ENCODE measurements at places on chromosomes 7 and 10. TPM values are rescaled to one million over a fixed set of nuclear protein-coding genes. Genes with fewer than 3 reads are reported as not detected.

- H3K27me3 ChIP-seq, result no peaks in the 10 kb centered on the region
- peaks cover 34% of the 10 kb centered on the region for H3K4me1 ChIP-seq
- peak overlapping the region; percentile 88 for H3K27ac ChIP-seq
- peaks cover 4% of the 10 kb centered on the region for H3K36me3 ChIP-seq
Observed at GRCh38 chr10:110903280-110904278, 15.4 kb downstream of the BBIP1 start.

Gene INHBA
- total RNA-seq, result 0.12 TPM

- DNase-seq, result no peak
- peaks cover 56% of the 10 kb centered on the region for H3K27me3 ChIP-seq
- H3K4me1 ChIP-seq, result no peaks in the 10 kb centered on the region
- no peak overlapping the region for H3K4me3 ChIP-seq
- H3K36me3 ChIP-seq, result no peaks in the 10 kb centered on the region
Observed at GRCh38 chr10:33279811-33280602, 54.5 kb downstream of the NRP1 start.

DNA sequence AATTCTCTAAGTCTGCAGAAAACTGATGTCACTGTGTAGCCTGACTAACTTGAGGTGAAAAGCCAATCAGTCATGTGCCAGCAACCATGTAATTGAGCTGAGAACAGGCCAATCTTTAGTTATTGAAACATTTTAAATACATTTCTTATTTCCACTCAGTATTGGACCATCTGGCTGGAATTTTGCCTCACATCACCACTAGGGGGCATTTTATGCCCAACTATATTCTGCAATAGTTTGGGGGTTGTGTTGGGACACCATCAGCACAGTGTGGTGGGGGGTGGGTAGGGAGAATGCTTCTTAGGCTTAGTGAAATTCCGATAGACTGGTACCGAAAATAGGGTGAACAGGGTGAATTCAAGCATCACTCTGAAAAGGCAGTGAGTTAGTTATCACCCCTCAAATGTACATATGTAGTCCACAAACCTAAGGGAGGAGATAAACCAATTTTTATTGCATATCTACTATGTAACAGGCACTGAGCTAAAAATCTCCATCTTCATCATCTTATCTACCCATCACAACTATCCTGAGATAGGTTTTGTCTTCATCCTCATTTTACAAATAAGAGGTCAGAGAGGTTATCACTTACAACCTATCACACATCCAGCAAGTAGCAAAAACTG lies 17.8 kb downstream of the NPSR1 start:
- no peak for DNase-seq
- no peaks in the 10 kb centered on the region for H3K36me3 ChIP-seq
- H3K27me3 ChIP-seq, result peaks cover 6% of the 10 kb centered on the region
- no peak overlapping the region for H3K4me3 ChIP-seq
- no peaks in the 10 kb centered on the region for H3K4me1 ChIP-seq
- H3K27ac ChIP-seq, result no peak overlapping the region

- no peak for DNase-seq
- H3K4me1 ChIP-seq, result peaks cover 2% of the 10 kb centered on the region
- H3K27me3 ChIP-seq, result no peaks in the 10 kb centered on the region
- peaks cover 5% of the 10 kb centered on the region for H3K36me3 ChIP-seq
- H3K4me3 ChIP-seq, result no peak overlapping the region
Observed at GRCh38 chr10:73717556-73717955, 19.6 kb upstream of the AGAP5 start.

Gene SEMA4G
- 2.5 TPM for total RNA-seq

DNA sequence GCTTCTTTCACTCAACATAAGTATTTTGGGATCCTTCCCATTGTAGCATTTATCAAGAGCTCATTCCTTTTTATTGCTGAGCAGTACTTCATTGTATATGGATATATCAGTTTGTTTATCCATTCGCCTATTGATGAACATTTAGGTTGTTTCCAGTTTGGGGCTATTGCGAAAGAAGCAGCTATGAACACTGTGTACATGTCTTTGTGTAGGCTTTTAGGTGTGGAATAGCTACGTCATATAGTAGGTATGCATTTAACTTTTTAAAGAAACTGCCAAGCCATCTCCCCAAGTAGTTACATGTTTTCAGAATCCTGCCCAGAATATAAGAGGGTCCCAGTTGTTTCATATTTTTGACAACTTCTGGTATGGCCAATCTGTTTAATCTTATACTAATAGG lies 468.1 kb downstream of the IPMK start:
- H3K27me3 ChIP-seq, result no peaks in the 10 kb centered on the region
- DNase-seq, result no peak

DNA sequence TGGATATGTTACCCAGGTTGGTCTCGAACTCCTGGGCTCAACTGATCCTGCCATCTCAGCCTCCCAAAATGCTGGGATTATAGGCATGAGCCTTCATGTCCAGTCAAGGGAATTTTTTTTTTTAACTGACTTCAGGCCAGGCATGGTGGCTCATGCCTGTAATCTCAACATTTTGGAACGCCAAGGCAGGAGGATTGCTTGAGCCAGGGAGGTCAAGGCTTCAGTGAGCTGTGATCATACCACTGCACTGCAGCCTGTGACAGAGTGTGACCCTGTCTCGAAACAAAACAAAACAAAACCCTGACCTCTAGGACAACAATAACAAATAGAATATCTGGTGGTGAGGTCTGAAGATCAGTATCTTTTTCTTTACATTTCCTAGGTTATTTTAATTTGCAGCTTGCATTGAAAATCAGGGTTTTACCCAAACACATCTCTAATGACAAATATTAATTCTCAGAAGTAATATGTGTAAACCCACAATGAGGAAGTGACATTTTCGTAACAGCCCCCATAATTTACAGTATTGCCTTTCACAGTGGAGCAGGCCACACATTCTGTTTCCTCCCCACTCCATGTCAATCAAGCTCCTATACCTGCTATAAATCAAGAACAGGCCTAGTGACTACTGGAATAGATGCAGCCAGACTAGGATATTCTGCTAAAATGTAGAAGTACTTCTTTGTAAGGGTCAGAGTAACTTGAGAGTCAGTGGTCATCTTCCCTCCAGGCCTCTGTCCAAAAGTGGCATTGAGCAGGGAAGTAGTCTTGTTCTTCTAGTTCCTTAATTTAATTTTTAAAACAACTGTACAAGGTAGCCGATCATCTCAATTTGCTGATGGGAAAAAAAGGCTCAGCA lies 43.3 kb upstream of the ECHDC3 start:
- H3K27me3 ChIP-seq, result peaks cover 17% of the 10 kb centered on the region
- peaks cover 7% of the 10 kb centered on the region for H3K4me1 ChIP-seq
- no peak for DNase-seq
- peaks cover 4% of the 10 kb centered on the region for H3K36me3 ChIP-seq

Gene FOXL3
- not detected for total RNA-seq

Gene HOXA5
- total RNA-seq, result not detected

GRCh38 chr10:12531305-12532220 lies 182.2 kb downstream of the CAMK1D start:
- peaks cover 7% of the 10 kb centered on the region for H3K4me1 ChIP-seq
- H3K27me3 ChIP-seq, result no peaks in the 10 kb centered on the region
- no peak overlapping the region for H3K27ac ChIP-seq
- no peak overlapping the region for H3K4me3 ChIP-seq

Gene PIK3AP1
- total RNA-seq, result 1.9 TPM

- no peak for DNase-seq
- no peak overlapping the region for H3K4me3 ChIP-seq
- no peaks in the 10 kb centered on the region for H3K27me3 ChIP-seq
- H3K27ac ChIP-seq, result no peak overlapping the region
- peaks cover 2% of the 10 kb centered on the region for H3K4me1 ChIP-seq
- H3K36me3 ChIP-seq, result no peaks in the 10 kb centered on the region
Observed at GRCh38 chr10:92149261-92149660, 141.6 kb downstream of the CPEB3 start.

- H3K4me3 ChIP-seq, result no peak overlapping the region
- no peaks in the 10 kb centered on the region for H3K4me1 ChIP-seq
- DNase-seq, result no peak
Observed at GRCh38 chr10:34908481-34908880, 93.4 kb upstream of the PARD3 start.

Gene ACBD7
- total RNA-seq, result not detected

- H3K36me3 ChIP-seq, result no peaks in the 10 kb centered on the region
- DNase-seq, result no peak
- no peaks in the 10 kb centered on the region for H3K4me1 ChIP-seq
- H3K27ac ChIP-seq, result no peak overlapping the region
Observed at GRCh38 chr10:33509231-33509831, 174.9 kb upstream of the NRP1 start.

Gene EN2
- not detected for total RNA-seq

- H3K36me3 ChIP-seq, result no peaks in the 10 kb centered on the region
- peak overlapping the region; percentile 43 for H3K27ac ChIP-seq
- no peak overlapping the region for H3K4me3 ChIP-seq
Observed at GRCh38 chr7:36295090-36295489, 94.6 kb upstream of the ANLN start.

All from T-helper 17 cell (primary cell).